ENCODE measurements at places on chromosomes 11 and 22.

- H3K27ac ChIP-seq, result no peak overlapping the region
- H3K4me1 ChIP-seq, result no peaks in the 10 kb centered on the region
Observed at GRCh38 chr11:70031631-70032469, 46.3 kb upstream of the ANO1 start.

- no peaks in the 10 kb centered on the region for H3K27me3 ChIP-seq
- no peak overlapping the region for H3K27ac ChIP-seq
- H3K4me3 ChIP-seq, result no peak overlapping the region
- no peaks in the 10 kb centered on the region for H3K4me1 ChIP-seq
- DNase-seq, result no peak
- H3K36me3 ChIP-seq, result no peaks in the 10 kb centered on the region
Observed at GRCh38 chr11:26229257-26229656, 102.7 kb upstream of the ANO3 start.

DNA sequence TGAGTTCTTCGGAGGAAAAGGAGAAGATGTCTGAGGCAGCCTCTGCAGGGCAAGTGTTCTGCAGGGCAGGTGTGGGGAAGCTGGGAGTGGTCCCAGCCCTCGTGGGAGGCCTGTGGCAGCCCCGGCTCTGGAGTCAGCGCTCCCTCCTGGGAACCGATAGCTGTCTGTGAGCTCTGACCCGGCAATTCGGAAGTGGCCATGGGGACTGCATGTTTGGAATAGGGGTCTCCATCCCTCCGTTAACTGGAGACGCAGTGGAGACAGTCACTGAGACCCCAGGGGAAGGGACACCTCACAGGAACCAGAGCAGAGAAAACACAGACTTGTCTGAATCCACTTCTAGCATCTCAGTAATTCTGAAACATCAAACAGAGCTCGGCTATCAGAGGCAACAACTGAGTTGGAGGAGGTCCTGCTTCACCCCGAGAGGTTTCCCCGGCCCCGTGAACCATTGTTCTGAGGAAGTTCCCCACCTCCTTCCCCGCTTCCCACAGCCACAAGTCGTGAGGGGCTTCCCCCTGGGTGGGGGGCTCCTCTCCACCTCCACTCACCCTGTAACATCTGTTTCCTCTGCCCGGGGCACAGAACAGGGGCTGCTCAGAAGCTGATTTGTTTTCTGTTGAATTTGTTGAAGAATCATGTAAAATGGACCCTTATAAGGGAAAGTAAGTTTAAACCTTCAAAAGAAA lies 99.6 kb downstream of the BRD1 start:
- no peaks in the 10 kb centered on the region for H3K27me3 ChIP-seq
- H3K4me1 ChIP-seq, result no peaks in the 10 kb centered on the region
- no peaks in the 10 kb centered on the region for H3K36me3 ChIP-seq
- no peak overlapping the region for H3K27ac ChIP-seq
- no peak overlapping the region for H3K4me3 ChIP-seq
- DNase-seq, result no peak

DNA sequence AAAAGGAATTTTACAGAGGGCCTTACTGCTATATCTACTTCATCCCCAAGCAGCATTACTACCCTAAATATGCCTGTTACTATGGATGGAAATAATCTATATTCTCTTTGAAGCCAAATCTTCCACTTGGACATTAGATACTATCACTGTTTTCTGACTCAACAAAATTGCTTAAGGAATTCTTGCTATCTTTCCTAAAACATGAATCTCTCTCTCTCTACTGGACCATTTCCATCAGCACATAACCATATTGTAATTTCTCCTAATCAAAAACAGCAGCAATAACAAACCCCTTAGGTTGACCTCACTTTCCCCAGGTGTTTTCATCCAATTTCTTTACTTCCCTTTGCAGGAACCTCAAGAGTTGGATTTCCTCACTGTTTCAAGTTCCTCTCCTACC lies 67.9 kb upstream of the BLID start:
- no peak for DNase-seq
- H3K36me3 ChIP-seq, result peaks cover 3% of the 10 kb centered on the region
- H3K27ac ChIP-seq, result peak overlapping the region; percentile 26
- H3K4me3 ChIP-seq, result no peak overlapping the region

DNA sequence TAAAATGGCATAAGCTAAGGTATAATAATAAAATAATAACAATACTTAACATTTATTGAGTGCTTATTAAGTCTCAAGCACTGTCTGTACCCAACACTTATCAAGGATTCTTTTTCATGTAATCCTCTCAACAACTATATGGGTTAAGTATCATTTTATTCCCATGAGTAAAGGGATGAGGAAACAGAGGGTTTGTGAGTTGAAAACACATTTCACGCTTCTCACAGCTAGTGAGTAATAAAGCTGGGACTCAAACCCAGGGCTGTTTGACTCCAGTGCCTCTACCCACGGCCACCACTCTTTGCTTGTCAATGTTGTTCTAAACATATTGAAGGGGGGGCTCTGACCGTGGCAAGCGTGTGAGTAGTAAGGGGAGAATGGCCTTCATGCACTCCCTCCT lies 8.7 kb downstream of the CD3E start:
- DNase-seq, result no peak
- peaks cover 20% of the 10 kb centered on the region for H3K4me1 ChIP-seq
- H3K27ac ChIP-seq, result no peak overlapping the region

Measured in tibial nerve (tissue), 4 donors.